ENCODE measurements at places on chromosomes 6 and 20.

- no peak for DNase-seq
These were observed 123.0 kb upstream of the CEP162 start for GRCh38 chr6:84350397-84350796.

- DNase-seq = no peak
These were observed 88.6 kb upstream of the ARID1B start for GRCh38 chr6:156688620-156688971.

GRCh38 chr6:150723345-150723658 lies 123.6 kb downstream of the PLEKHG1 start:
- DNase-seq = no peak

GRCh38 chr6:161105408-161105807 lies 113.8 kb downstream of the MAP3K4 start:
- no peak for DNase-seq

DNA sequence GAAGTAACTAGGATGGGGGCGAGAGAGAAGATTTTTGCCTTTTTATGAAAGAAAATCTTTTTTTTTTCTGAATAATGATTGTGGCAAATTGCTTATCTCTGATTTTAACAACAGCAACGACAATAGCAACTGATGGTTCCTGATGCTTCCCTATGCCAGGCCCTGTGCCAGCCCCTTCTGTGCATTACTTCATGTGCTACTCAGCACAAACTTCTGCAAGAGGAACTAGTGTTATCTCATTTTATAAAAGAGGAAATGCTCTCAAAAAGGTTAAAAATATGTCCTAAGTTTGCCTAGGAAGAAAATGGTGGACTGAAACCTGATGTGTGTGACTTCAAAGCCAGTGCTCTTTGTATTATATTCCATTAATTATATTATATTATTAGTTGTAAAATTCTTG lies 74.0 kb upstream of the RALGAPA2 start:
- DNase-seq = no peak

GRCh38 chr6:144197919-144198318 lies 47.6 kb downstream of the STX11 start:
- no peak for DNase-seq

GRCh38 chr6:14231501-14232280 lies 114.1 kb downstream of the CD83 start:
- no peak for DNase-seq

DNA sequence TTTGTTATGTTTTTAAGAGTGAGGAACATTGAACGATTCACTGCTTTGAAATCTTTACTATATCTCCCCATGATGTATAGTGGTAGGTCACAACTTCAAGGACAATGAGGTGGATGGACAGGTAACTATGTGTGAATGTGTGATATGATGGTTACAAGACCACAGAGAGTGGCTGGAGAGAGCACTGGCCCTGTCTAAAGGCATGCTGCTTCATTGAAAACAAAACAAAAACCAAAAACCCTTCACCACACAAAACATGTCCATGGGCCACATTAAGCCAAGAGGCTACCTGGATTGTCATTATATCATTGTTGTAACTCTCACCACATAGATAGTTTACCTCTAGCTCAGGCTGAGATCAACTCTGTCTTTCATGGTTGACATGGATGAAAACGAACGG lies 180.6 kb upstream of the TENT5A start:
- no peak for DNase-seq

DNA sequence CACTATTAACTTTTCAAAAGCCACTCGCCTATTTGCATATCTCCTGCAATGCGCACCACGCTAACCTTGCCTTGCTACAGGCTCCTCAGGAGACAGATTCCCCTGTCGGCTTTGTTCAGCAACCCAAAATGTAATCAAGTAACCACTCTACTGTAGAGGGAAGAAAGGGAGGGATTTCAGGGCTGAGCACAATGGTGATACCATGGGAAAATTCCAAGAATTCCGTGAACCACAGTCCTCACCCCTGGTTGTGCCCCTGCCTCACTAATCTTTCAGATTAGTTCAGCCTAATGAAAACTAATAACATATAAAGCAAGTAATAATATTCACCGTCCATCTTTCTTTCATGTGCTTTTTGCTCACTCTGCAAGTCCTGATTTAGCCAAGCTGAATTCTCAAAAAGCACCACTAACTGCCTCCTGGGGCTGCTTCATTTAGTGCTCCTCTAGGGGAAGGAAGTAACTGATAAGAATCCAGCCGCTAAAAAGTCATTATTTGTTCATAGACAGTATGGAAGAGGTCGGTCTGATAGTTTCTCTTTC lies 6.6 kb downstream of the CITED2 start:
- peak; percentile 65 for DNase-seq

DNA sequence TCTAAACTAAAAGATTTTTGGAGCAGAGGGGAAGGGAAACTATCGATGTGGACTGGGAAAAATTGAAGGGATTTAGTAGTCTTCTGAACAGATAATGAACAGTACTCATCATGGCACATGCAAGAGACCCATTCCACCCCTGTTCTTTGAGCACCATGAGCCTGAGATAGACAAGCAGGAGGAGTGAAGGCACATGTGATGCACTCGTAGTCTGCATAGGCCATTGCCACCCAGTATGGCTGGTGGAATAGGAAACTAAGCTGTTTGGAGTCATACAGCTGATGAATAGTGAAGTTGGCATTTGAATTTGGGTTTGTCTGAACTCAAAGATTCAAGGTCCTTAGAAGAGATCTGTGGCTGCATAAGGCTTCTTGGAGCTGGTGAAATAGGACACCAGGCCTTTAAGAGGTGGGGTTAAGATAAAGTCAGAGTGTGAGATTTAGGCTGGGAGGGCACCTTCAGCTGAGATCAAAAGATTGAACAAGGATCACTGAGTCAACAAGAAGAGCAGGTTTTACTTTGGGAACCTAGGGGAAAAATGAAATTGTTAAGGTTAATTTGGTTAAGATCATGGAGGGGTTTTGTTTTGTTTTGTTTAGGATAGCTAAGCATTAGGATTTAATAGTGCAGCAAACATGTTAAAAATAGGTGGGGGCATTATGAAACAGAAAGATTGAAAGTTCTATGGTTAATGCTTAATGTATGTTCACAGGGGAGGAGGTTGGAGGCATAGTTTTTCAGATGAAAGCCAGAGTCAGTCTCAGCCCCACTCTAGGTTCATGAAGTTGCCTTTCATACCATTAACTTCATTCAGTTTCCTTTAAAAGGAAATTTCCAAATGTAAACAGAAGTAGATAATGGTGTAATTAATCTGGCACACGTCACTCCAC lies 148.8 kb downstream of the ARID1B start:
- DNase-seq = no peak

DNA sequence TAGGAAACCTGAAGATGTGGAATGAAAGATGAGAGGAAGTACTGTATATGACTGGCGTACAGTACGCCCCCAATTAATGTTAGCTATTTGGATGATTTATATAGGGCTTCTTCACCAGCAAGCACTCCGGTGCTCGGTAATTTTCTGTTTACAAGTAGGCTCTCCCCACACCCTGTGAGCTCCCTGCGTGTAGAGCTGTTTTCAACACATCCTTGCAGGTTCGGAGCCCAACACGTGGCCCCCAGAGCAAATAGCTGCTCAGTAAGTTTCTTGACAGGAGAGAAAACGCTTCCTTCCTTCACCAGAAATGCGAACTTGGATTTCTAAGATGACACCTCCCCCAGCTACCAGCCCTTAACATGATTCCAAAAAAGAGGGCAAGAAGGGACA lies 1.2 kb upstream of the RAB22A start:
- no peak for DNase-seq

DNA sequence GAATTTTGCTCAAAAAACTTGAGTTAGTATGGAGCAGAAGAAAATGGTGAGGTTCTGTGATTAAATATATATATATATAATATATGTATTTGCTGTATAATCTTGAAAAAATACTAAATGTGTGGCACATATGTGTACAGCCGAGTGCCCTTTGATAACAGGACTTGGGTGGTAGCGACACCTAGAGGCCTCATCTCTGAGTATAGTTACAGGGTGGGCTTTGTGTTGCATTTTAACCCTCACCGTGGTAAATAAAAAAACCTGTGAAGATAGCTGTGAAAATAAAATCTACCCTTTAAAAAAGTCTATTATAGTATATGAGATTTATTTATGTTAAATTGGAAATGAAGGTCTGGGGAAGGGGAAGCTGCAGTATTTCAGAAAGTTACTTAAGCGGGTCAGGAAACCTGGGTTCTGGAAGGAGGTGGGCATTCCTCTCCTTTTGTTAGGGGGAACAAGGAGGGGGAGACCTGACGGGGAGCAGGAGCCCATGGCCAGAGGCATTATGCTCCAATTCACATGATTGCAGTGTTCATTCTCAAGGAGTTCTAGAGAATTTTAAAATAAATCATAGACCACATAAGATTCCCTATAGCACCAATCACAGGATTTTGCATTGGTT lies 82.7 kb downstream of the SH3BGRL2 start:
- peak; percentile 44 for DNase-seq

GRCh38 chr20:51284871-51285270 lies 257.6 kb downstream of the NFATC2 start:
- no peak for DNase-seq

- no peak for DNase-seq
These were observed 25.2 kb upstream of the TENT5A start for GRCh38 chr6:81777586-81778268.

DNA sequence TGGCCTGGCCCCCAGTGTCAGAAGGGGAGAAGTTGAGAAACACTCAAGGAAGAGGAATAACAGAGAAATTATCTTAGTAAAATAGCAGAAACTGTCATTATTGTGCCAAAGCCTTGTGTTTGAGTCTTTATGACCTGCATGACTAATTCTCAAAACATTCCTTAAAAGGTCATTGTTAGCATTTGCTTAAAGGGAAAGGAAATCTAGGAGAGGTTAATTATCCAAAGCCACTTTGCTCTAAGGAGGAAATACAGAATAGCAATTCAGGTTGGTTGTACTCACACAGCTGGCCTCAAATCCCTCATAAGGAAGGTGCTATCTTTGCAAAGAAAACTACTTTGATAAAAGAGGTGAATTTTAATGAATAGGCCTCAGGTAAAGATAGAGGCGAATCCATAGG lies 516.7 kb downstream of the CBLN4 start:
- no peak for DNase-seq

GRCh38 chr6:18347021-18347577 lies 40.1 kb upstream of the RNF144B start:
- no peak for DNase-seq

DNA sequence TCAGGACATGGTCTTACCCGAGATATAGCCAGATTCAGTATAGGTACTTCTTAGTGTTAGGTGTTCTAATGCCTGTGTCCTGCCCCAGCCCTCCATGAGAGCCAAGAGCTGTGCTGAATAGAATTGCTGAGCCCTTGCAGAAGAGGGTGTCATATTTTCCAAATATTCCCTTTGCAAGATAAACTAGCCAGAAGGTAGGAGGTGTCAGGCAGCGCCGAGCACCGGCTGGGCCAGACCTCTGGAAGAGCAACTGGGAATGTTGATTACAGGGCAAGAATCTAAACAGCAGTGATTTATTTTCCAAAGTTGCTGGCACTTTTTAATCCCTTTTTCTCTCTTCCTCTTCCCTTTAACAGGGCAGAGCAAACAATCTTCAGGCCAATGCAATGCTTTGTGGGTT lies 37.1 kb upstream of the EZR start:
- DNase-seq = no peak

DNA sequence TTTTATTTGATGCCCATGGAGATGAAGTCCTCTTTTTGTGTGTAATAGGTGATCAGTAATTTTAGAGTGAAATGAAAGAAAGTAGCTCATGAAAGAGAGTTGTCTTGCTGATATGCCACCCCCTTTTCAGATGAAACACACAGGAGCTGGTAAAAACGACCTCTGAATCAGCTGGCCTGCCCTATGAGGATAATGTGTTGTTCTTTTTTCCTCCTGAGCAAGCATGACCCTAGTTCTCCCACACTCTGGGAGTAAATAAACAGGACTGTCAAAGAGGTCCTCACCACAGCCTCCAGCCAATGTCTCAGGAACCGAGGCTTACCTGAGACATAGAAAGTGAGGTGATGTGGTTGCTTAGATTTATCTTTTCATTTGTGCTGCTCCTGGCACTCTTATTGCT lies 29.5 kb downstream of the GPX5 start:
- no peak for DNase-seq

DNA sequence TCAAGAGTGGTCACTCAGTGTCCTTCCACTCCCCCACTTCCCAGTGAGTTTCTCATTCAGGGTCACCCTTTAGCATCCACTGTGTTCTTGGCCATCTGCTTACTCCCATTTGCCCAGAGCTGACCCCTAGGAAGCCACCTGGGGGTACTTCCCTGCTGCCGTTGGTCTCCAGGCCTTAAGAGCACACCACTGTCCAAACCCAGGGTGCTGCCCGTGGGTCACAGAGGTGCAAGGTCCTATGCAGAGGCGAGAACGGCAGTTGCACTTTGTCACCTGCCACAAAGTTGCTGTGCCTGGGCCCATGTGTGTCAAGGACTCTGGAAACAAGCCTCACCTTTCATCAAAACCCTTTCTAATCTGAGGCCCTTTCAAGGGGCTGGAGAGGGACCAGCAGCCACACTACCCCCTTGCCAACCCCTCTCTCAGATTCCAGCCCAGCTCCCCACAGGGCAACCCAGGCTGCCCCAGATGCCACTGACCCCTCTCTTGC lies 191.1 kb downstream of the ZMYND8 start:
- DNase-seq = no peak

DNA sequence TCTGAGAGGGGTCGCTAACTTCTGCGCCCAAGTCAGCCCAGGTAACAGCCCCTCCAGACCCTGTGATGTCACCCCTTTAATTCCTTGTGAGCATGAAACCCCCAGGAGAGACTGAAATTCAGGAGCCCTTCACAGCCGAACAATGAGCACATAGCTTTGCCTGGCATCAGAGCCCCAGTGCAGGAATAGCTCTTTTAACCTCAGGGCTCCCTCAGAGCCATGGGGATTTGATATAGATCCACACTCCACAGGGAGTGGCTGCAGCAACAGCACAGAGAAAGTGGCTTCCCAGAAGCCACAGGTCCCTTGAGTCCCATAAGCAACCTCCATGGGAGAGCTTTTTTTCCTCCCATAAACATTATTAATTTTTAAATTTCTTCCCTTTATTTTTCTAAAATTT lies 150.0 kb upstream of the MARCKS start:
- no peak for DNase-seq

DNA sequence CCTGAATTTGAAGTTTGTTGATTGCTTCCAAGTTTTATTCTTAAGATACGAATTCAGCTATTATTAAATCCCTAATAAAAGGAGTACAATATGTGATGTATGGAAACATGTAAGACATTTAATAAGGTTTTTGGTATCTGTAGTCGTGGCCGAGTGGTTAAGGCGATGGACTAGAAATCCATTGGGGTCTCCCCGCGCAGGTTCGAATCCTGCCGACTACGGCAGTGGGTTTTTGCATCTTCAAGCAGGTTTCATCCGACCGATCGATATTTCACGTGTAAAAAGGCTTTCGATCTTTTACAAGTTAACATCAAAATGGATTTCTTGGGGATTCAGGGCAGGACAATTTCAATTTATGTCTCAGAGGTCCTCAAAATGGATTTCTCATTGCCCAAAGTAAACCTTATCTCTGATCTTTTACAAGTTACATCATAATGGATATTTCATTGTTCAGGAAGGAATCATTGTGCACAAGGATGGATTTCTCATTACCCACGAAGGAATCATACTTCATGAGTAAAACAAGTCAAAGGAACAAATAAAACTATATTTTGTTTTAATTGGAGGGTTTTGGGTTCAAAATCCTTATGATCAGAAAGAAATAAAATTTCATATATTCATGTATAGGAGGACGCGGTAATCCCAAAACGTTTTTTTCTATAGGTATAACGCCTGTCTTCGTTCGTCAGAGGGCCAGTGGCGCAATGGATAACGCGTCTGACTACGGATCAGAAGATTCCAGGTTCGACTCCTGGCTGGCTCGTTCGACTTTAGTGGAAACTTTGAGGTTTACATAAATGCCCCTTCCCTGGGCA lies 37.3 kb upstream of the BTN3A2 start:
- DNase-seq = no peak

- DNase-seq = no peak
These were observed 8.8 kb downstream of the WFDC3 start for GRCh38 chr20:45782890-45783289.
